ENCODE measurements at places on chromosomes 6 and 20.

GRCh38 chr6:11241793-11242201 is 9.3 kb upstream of the NEDD9 start:
- no peak for DNase-seq

GRCh38 chr6:27154696-27155095 is 92.8 kb upstream of the PRSS16 start:
- DNase-seq, result no peak

GRCh38 chr6:54970337-54970736 is 123.8 kb downstream of the FAM83B start:
- no peak for DNase-seq

DNA sequence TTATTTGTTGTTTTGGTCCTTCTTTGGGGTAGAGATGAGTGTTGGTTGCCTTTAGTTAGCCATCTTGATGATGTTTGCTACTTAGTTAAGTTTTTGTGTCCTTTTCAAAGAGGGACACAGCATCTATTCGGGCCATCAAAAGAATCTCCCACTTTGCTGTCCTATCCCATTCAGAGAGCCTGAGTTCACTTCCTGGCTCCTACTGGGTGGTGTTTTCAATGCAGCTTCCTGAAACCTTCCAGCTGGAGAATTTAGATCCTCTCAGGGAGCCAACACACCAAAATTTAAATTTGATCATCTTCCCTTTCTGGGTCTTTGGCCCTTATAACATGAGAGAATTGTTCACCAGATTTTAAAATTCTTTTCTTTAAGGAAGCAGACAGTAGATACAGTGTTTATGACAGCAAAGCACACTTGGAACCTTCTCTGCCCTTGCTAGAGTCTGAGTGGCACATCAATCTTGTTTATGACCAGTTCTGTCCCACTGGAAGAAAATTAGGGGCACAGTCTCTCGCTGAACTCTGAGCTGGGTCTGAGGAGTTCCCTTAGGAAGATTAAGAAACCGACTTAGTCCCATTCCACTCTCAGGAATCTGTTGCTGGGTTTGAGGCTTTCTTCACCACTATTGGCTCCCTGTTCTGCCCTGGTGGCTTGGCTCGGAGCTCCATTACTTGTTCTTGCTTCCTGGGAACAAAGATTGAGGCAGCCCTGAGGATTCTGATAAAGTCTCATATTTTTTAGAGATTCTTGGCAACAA is 115.5 kb downstream of the CCDC170 start:
- no peak for DNase-seq

- DNase-seq, result no peak
These were observed 78.0 kb upstream of the AGPAT4 start for GRCh38 chr6:161351858-161352257.
